ENCODE measurements at places on chromosomes 4 and X. TPM values are rescaled to one million over a fixed set of nuclear protein-coding genes. Genes with fewer than 3 reads are reported as not detected.

The FOXR2 gene
- total RNA-seq, result not detected

The KLHL13 gene
- total RNA-seq, result 0.14 TPM

The PHKA1 gene
- 9.3 TPM for total RNA-seq

The PAGE2B gene
- total RNA-seq, result not detected

The SERTM2 gene
- total RNA-seq, result 0.57 TPM

The DMP1 gene
- total RNA-seq, result not detected

The GCNA gene
- 1.7 TPM for total RNA-seq

The DOK7 gene
- total RNA-seq, result not detected

The BEX3 gene
- total RNA-seq, result 115 TPM

The PRDM8 gene
- total RNA-seq, result 29.3 TPM

The TASL gene
- total RNA-seq, result not detected

All from placental pericyte (primary cell).